ENCODE measurements at places on chromosomes 1 and 21.

DNA sequence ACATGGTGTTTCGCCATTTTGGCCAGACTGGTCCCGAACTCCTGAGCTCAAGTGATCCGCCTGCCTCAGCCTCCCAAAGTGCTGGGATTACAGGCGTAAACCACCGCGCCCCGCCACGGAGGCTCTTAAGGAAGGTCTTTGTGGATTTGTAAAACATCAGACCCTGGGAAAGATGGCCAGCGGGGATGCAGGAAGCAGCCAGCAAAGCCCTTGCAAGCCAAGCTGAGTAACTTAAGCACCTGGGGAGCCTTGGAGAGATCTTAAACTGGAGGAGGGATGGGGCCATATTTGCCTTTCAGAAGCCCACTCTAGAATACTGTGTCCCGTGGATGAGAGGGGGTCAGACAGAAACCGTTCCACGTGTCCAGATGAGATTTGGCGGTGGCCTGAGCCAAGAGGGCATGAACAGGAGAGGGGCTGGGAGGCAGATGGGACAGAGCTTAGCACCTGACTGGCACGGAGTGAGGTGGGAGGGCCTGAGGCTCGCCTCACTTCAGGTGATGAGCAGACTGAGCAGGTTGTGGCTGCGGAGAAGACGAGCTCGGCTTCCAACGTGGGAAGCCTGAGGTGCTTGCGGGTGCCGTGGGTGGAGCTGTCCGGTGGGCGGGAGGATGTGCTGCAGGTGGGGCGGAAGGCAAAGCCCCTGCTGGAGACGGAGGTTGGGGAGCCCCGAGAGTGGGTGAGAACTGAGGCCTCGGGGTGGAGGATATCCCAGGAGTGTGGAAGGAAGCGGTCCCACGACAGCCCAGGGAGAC lies 11.7 kb downstream of the C1orf216 start:
- DNase-seq = no peak

DNA sequence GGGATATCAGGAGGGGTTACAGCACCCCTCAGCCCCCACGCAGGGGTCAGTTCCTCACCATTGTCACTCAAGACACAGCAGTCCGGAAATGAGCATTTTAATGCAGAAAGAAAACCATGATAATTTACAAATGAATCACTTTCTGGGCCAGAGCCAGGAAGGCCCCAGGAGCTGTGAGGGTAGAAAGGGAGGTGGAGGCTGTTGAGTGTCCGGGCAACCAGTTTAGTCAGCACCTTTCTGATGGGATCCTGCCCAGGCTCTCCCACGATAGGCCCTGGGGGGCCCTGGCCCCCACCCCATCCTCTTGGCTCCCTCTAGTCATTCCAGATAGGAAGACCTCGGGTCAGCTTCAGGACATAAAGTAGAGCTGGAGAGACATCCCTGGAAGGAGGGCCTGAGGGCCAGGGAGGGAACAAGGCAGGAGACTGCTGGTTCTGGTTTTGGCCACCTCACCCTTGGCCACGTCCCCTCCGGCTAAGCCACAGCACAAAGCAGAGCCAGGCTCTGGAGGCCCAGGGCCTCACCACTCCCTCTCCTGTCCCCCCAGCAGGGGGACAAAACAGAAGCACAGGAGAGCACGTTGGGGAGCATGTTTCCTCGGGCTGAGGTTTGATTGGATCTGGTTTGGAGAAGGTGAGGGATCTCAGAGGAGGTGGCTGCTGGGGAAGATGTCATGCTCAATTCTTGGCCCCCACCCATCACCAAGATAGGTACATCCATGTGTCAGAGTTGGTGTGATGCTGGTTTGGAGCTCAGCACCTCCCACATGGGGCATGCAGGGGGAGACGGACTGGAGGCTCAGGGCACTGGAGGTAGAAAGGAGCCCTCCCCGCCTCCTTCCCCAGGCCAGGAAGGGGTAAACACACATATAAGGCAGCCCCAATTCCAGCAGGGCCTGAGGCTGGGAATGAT lies 20.6 kb downstream of the ETNK2 start:
- DNase-seq = peak; percentile 92

- DNase-seq = peak; percentile 68
Measured at GRCh38 chr1:223258751-223259198, 105.2 kb downstream of the SUSD4 start.

DNA sequence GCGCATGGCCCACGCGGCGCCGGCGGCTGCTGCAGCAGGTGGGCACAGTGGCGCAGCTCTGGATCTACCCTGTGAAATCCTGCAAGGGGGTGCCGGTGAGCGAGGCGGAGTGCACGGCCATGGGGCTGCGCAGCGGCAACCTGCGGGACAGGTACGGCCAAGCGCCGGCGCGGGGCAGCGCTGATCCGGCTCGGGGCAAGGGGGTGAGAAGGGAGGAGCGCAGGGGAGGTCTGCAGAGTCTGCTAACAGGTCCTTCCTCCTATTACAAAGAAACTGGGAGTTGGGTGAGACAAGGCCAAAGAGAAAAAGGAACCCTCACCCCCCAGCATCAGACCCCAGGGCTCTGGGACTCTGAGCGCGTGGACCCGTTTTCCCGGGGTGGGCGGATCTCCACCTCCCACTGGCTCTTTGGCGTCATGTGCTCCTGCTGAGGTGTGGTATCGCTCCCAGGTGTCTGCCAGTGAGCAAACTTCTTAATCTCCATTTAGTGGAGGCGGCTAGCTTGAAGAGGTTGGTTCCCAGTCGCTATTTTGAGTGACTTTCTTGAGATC lies 431 bp downstream of the MTARC1 start:
- no peak for DNase-seq

DNA sequence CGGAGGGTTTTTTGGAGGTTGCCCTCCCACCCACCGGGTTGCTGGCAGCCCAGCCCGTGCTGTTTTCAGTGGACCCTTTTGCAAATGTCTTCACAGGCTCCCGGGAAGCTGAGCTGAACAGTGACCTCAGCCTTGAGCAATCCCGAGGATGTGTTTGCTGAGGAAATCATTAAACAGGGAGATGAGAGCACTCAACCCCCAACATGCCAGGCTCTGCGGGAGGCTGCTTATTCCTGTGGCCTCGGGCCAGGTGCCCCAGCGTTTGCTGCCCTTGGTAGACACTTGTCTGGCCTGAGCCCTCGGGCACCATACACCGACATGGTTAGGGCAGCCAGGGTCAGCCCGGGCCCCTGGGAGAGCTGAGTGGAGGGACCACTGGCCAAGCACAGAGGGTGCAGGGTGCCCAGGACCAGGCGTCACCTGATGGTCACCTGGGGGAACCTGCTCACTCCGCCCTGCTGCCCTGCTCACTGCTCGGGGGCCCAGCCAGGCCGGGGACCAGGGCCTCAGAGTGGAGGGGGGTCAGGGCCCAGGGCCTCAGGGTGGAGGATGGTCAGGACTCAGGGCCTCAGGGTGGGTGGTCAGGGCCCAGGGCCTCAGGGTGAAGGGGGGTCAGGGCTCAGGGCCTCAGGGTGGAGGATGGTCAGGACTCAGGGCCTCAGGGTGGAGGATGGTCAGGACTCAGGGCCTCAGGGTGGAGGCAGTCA lies 42.5 kb upstream of the POFUT2 start:
- DNase-seq = peak; percentile 89

DNA sequence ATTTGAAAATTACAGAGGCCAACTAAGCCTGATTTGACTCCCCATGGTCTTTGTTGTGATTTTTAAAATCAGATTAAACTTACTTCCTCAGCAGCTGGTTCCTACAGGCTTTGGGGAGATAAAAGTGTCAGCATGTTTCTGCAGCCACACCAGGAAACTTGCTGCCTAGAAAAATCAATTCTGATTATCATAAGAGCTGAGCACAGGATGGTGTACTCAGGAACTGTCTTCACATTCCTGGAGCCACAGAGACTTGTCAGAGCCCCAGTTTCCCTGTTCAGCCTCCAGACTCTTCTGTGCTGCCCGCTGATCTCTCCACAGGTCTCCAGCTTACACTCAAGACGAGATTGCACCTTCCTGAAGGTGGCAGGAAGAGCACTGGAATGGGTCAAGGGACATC lies 23.9 kb downstream of the RAB3B start:
- DNase-seq = no peak

DNA sequence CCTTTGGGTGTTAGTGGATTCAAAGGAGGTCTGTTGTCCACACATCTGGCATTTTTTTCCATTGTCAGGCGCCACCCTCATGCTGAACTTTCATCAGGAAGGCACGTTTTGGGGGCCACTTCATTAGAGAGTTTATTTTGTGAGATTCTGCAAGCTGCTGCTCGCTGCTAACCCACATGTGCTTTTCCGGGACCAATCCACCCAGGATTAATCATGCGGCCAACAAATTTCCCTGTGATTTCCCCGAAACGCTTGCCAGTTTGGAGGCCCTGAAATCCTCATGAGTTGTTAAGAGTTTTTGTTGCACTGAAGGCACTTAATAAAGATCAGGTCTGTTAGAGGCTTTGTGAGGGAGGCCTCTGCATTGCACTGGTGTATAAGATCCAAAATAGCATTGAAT lies 2.4 kb downstream of the PDPN start:
- no peak for DNase-seq

GRCh38 chr1:234289538-234290305 lies 83.5 kb upstream of the COA6 start:
- no peak for DNase-seq

Data from fibroblast of skin of right biceps (primary cell).